ENCODE measurements at places on chromosomes 12 and 14. TPM values are rescaled to one million over a fixed set of nuclear protein-coding genes. Genes with fewer than 3 reads are reported as not detected.
A peak's percentile ranks its signal among the peaks of the same experiment; 100 is the strongest.

- H3K36me3 ChIP-seq, result no peaks in the 10 kb centered on the region
- DNase-seq, result no peak
- H3K4me1 ChIP-seq, result no peaks in the 10 kb centered on the region
These were observed 41.9 kb upstream of the NFKBIA start for GRCh38 chr14:35446450-35446849.

- no peak for DNase-seq
- no peaks in the 10 kb centered on the region for H3K36me3 ChIP-seq
These were observed 481.0 kb downstream of the RAD51B start for GRCh38 chr14:68300608-68301007.

- DNase-seq, result no peak
- peaks cover 9% of the 10 kb centered on the region for H3K4me1 ChIP-seq
- H3K27ac ChIP-seq, result no peak overlapping the region
- H3K36me3 ChIP-seq, result peaks cover 9% of the 10 kb centered on the region
- H3K27me3 ChIP-seq, result no peaks in the 10 kb centered on the region
These were observed 1.6 kb upstream of the SNRPF start for GRCh38 chr12:95857156-95857555.

- H3K36me3 ChIP-seq, result no peaks in the 10 kb centered on the region
- no peak overlapping the region for H3K27ac ChIP-seq
- DNase-seq, result no peak
- no peaks in the 10 kb centered on the region for H3K27me3 ChIP-seq
- no peak overlapping the region for H3K4me3 ChIP-seq
These were observed 71.8 kb upstream of the PTPRB start for GRCh38 chr12:70709022-70709421.

GRCh38 chr12:6824085-6824775 is 2.6 kb downstream of the GPR162 start:
- DNase-seq, result no peak
- no peaks in the 10 kb centered on the region for H3K4me1 ChIP-seq
- H3K27ac ChIP-seq, result no peak overlapping the region
- H3K27me3 ChIP-seq, result no peaks in the 10 kb centered on the region

DNA sequence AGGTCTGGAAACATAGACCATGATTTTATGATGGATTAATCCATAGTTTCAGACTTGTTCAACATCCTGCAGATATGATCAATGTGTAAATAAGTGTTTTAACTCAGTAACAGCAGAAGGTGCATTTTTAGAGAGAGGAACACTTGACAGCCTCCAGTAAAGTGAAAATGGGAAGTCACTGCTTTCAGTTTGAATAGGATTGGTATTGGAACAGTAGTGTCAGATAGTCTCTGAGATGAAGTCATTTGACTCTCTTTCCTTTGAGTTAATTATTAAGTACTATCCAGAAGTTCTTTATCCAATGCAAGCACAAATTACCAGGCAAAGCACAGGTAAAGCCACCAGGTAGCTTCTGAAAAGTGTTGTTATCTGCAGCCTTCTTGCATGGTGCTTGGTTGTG is 14.5 kb upstream of the NAV3 start:
- no peaks in the 10 kb centered on the region for H3K27me3 ChIP-seq
- no peak overlapping the region for H3K4me3 ChIP-seq
- no peaks in the 10 kb centered on the region for H3K4me1 ChIP-seq
- H3K27ac ChIP-seq, result no peak overlapping the region

DDX55 gene
- total RNA-seq, result 15.2 TPM

GRCh38 chr12:79067977-79068376 is 203.4 kb downstream of the SYT1 start:
- H3K4me1 ChIP-seq, result no peaks in the 10 kb centered on the region
- no peak overlapping the region for H3K27ac ChIP-seq
- no peaks in the 10 kb centered on the region for H3K27me3 ChIP-seq
- H3K36me3 ChIP-seq, result no peaks in the 10 kb centered on the region

GRCh38 chr14:96409701-96410100 is 17.8 kb downstream of the AK7 start:
- H3K36me3 ChIP-seq, result no peaks in the 10 kb centered on the region
- no peak overlapping the region for H3K27ac ChIP-seq
- DNase-seq, result no peak
- H3K4me3 ChIP-seq, result no peak overlapping the region
- H3K27me3 ChIP-seq, result no peaks in the 10 kb centered on the region

DNA sequence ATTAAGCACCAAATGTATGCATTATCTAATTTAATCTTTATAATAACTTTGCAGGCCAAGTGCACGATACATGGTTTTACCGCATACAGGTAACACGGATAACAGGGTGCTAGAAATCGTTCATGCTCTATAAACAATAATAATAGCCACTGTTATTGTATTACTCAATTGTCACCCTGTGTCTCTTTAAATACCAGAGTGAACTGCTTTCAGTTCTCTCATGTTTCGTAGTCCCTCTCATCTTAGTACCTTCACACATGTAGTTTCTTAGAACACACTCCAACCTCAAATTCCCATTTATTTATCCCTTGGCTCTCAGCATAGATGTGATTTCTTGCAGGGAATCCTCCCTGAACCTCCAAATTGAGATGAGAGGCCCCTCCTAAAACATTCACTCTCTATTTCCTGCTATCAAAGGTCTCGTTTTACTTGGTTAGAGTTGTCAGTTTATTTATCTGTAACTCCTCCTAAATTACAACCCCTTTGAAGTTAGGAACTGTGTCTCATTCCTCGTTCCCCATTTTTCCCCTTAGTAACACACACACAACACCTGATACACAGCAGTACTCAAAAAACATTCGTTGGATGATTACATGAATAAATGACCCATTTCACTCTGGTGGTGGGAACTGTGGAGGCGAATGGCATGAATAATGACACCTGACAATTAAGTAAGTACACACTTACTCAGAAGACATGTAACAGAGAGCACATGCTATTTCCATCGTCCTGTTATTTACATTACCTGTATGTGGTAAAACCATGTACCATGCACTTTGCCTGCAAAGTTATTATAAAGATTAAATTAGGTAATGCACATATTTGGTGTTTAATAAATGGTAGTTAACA is 134.6 kb downstream of the BTG1 start:
- H3K4me3 ChIP-seq, result no peak overlapping the region
- H3K4me1 ChIP-seq, result no peaks in the 10 kb centered on the region
- H3K36me3 ChIP-seq, result no peaks in the 10 kb centered on the region
- DNase-seq, result no peak

GRCh38 chr12:58140395-58140794 is 199.0 kb downstream of the ATP23 start:
- no peak for DNase-seq
- H3K27ac ChIP-seq, result no peak overlapping the region
- no peaks in the 10 kb centered on the region for H3K4me1 ChIP-seq
- no peak overlapping the region for H3K4me3 ChIP-seq
- H3K27me3 ChIP-seq, result no peaks in the 10 kb centered on the region

MSI1 gene
- total RNA-seq, result 5.8 TPM

- H3K36me3 ChIP-seq, result no peaks in the 10 kb centered on the region
- no peaks in the 10 kb centered on the region for H3K27me3 ChIP-seq
- H3K4me3 ChIP-seq, result no peak overlapping the region
- DNase-seq, result no peak
These were observed 53.6 kb downstream of the AKAP6 start for GRCh38 chr14:32382704-32383103.

- no peaks in the 10 kb centered on the region for H3K36me3 ChIP-seq
- H3K4me1 ChIP-seq, result no peaks in the 10 kb centered on the region
- no peak overlapping the region for H3K27ac ChIP-seq
- no peak overlapping the region for H3K4me3 ChIP-seq
- H3K27me3 ChIP-seq, result no peaks in the 10 kb centered on the region
These were observed 549.7 kb upstream of the TMEM132C start for GRCh38 chr12:127717278-127717677.

KRT71 gene
- not detected for total RNA-seq

DNA sequence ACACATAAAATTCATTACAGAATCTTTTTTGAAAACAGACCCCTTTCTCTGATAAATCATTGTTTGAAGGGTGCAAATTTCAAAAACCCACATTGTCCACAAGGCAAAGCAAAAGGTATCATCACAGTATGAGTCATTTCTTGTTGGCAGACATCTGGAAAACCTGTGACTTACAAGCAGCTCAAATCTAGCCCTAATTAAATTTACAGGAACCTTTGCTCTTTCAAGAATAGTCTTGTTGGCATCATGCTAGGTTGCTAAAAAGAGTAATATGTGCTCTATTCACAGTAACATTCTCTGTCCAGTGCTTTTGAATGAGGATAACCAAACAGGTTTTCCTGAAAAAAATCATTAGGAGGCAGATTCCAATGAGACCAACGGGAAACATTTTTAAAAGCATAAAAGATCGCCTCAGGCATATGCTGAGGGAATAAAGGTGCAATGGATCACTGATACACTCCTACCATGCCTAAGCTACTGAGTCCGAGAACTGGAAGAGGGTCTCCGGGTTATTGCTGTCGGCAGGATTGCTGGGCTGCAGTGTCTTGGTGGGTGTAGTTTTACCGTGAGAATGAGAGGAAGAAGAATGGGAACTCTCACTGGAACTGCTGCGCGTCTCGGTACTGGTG is 55.5 kb upstream of the TTC7B start:
- no peak for DNase-seq
- no peaks in the 10 kb centered on the region for H3K27me3 ChIP-seq
- H3K27ac ChIP-seq, result no peak overlapping the region
- H3K36me3 ChIP-seq, result no peaks in the 10 kb centered on the region
- H3K4me3 ChIP-seq, result no peak overlapping the region
- H3K4me1 ChIP-seq, result no peaks in the 10 kb centered on the region

- no peak overlapping the region for H3K27ac ChIP-seq
- H3K4me1 ChIP-seq, result no peaks in the 10 kb centered on the region
- no peak overlapping the region for H3K4me3 ChIP-seq
- no peaks in the 10 kb centered on the region for H3K27me3 ChIP-seq
- no peaks in the 10 kb centered on the region for H3K36me3 ChIP-seq
These were observed 105.3 kb downstream of the PTPRQ start for GRCh38 chr12:80549298-80549697.

GRCh38 chr12:24089510-24089890 is 140.0 kb upstream of the SOX5 start:
- H3K4me1 ChIP-seq, result no peaks in the 10 kb centered on the region
- H3K27ac ChIP-seq, result no peak overlapping the region
- no peak overlapping the region for H3K4me3 ChIP-seq
- no peaks in the 10 kb centered on the region for H3K27me3 ChIP-seq
- DNase-seq, result no peak

DNA sequence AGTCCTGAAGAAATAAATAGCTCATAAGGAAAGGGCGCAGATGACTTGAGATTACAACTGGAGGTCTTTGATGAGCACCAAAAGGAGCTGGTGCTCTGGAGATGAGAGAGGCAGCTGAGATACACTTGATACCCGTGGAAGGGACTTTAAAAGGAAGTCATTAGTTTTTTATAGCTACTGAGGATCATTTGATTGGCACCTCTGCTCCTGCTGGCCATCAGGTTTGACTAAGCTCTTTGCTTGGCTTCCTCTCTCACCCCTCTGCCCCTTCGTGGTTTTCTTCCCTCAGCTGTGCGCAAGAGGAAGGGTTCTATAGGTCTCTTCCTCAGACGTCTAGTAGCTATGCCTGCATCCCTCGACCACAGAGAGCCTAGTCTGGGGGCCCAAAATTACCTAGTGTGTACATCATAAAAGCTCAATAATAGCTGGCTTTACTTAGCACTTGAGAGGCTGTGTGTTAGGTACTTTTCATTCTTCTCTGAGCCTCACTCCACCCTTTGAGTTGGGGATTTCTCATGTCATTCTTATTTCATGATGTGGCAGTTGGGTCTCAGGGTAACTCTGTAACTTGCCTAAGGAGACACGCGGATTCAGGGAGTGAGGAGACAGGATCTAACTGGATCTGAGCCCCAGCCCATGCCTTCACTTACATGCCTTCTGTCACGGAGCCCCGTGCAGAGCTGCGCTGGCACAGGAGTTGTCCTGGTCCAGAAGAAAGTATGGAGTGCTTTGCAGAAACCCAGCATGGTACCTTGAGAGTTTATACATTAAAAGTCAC is 68.4 kb upstream of the ASPG start:
- H3K27ac ChIP-seq, result no peak overlapping the region
- H3K4me1 ChIP-seq, result no peaks in the 10 kb centered on the region
- DNase-seq, result no peak

DNA sequence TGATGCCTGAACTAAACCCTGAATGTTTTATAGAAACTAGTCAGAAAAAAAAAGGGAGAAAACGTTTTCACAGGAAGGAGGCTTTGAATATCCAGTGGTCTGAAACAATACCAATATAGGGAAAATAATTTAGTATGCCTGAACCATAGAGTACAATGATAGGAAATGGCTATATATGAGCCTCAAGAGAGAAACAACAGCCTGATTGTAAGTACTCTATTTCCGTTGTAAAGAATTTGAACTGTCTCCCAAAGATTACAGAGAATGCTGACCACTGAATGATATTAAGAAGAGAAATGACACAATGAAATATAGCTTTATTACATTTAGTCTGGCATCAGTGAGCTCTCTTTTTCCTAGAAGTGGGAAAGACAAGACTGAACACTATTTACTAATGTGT is 5.5 kb upstream of the GABARAPL1 start:
- H3K4me3 ChIP-seq, result no peak overlapping the region
- no peaks in the 10 kb centered on the region for H3K36me3 ChIP-seq
- no peaks in the 10 kb centered on the region for H3K4me1 ChIP-seq

NRL gene
- total RNA-seq, result 14.2 TPM

GRCh38 chr12:89020689-89021088 is 331.6 kb downstream of the DUSP6 start:
- no peaks in the 10 kb centered on the region for H3K27me3 ChIP-seq
- no peaks in the 10 kb centered on the region for H3K4me1 ChIP-seq
- H3K27ac ChIP-seq, result no peak overlapping the region

- H3K4me1 ChIP-seq, result no peaks in the 10 kb centered on the region
- no peaks in the 10 kb centered on the region for H3K36me3 ChIP-seq
- H3K4me3 ChIP-seq, result no peak overlapping the region
These were observed 73.4 kb downstream of the SLC38A4 start for GRCh38 chr12:46752396-46752795.

- no peaks in the 10 kb centered on the region for H3K27me3 ChIP-seq
- H3K27ac ChIP-seq, result no peak overlapping the region
- peak; percentile 69 for DNase-seq
- H3K4me3 ChIP-seq, result no peak overlapping the region
- H3K36me3 ChIP-seq, result no peaks in the 10 kb centered on the region
These were observed 24.3 kb upstream of the PLEK2 start for GRCh38 chr14:67436006-67436866.

- no peaks in the 10 kb centered on the region for H3K27me3 ChIP-seq
- no peaks in the 10 kb centered on the region for H3K4me1 ChIP-seq
- H3K4me3 ChIP-seq, result no peak overlapping the region
- no peak for DNase-seq
- no peaks in the 10 kb centered on the region for H3K36me3 ChIP-seq
These were observed 323.7 kb downstream of the TMEM121 start for GRCh38 chr14:105849933-105850626.

GPR33 gene
- total RNA-seq, result not detected

GRCh38 chr12:113867258-113867657 is 98.9 kb downstream of the RBM19 start:
- no peaks in the 10 kb centered on the region for H3K27me3 ChIP-seq
- no peaks in the 10 kb centered on the region for H3K36me3 ChIP-seq
- peaks cover 4% of the 10 kb centered on the region for H3K4me1 ChIP-seq
- H3K27ac ChIP-seq, result no peak overlapping the region
- no peak for DNase-seq

DNA sequence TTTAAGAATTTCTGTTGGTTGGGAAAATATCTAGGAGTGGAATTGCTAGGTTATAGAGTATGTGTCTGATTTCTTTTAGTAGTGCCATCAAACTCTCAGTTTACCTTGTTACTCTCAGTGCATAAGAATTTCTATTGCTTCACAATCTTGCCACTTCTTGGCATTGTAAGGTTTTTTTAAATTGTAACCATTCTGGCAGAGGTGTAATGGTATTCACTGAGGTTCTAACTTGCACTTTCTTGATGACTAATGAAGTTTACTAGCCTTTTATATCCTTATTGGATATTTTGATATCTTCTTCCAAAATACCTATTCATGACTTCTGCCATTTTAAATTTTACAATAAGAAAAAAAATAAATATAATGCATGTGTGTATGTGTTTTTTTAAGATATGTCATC is 478.0 kb downstream of the NAV3 start:
- no peaks in the 10 kb centered on the region for H3K4me1 ChIP-seq
- no peaks in the 10 kb centered on the region for H3K27me3 ChIP-seq
- no peak overlapping the region for H3K4me3 ChIP-seq
- no peaks in the 10 kb centered on the region for H3K36me3 ChIP-seq

Measured in Peyer's patch (tissue), 4 donors.